Activated naive CD4-positive, alpha-beta T cell treated with anti-CD3 and anti-CD28 coated beads, Interleukin-2, amount 50 U/mL, for 16 hours (primary cell): ENCODE measurements at places on chromosomes 3 and 15.

GRCh38 chr15:74368121-74368520, 675 bp upstream of the CYP11A1 start:
- no peak for DNase-seq

DNA sequence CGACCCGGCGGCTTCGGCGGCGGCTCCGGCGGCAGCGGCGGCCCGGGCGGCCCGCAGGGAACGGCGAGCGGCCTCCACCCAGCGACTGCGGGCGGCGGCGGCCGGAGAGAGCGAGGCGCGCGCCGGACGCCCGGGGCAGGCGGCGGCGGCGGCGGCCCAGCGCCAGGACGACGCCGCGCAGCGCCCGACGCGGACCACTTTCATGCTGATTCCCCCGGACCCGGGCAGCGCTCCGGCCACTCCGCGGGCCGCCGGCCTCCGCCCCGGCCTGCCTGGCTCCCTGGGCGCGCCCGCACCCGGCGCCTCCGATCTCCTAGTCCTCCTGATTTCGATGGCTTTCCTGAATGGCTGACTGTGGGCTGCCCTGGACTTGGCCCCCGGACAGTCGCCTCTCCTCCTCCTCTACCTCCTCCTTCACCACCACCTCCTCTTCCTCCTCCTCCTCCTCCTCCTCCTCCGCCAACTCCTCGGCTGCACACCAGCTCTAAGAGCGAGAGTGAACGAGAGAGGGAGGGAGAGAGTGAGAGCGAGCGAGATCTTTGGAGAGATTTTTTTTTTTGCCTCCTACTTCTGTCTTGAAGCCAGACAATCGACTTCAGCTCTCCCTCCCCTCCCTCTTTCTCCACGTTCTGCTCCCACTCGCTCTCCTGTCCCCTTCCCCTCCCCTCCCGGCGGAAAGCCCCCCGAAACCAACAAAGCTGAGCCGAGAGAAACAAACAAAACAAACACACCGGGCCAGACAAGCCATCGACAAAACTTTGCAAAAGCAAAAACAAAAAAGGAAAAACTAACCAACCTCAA, 844 bp downstream of the NR2F2 start:
- no peak for DNase-seq

DNA sequence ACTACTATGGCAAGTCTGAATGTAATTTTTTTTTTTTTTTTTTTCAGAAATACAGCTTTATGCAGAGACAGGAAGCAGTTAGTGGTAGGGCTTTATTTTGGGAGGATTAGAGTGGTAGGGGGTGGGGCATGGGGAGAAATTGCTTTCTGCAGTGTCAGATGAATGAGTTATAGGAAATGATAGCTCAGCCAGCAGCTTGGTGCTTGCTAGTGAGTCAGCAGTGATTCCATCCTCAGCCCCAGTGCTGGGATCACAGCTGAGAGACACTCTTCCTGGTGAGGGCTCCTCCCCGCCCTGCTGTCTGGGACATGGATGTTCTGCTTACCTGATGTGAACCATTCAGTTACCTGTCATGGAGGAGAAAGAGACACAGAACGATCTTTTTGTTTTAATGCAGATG, 39.6 kb downstream of the SEMA6D start:
- DNase-seq = no peak

- DNase-seq = no peak
Observed at GRCh38 chr3:13563321-13563720, 14.4 kb downstream of the FBLN2 start.

GRCh38 chr15:72271895-72272212, 500 bp downstream of the PARP6 start:
- no peak for DNase-seq

- no peak for DNase-seq
Observed at GRCh38 chr15:40746916-40747418, 8.1 kb downstream of the RMDN3 start.

DNA sequence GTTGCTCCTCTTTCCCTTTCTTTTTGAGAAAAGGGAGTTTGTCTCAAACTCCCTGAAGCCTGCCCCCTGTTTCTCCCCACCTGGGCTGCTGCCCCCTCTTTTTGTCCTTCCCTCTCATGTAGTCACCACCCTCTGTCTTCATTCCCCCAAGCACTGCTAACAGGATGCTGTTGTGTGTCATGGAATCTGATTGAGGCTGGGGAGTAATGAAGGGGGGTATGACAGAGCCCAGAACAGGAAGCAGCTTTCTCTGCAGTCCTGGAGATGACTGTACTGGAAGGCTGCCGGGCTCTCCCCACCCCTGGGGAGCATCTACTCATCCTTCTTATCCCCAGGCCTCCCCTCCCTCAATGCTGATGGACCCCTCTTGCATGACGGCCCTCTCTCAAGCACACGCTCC, 181.6 kb downstream of the ABHD5 start:
- DNase-seq = no peak

GRCh38 chr3:133934073-133934970, 38.6 kb upstream of the RAB6B start:
- no peak for DNase-seq
